Cardiac muscle cell (in vitro differentiated cells and primary cell): ENCODE measurements at places on chromosomes 6 and 20.

DNA sequence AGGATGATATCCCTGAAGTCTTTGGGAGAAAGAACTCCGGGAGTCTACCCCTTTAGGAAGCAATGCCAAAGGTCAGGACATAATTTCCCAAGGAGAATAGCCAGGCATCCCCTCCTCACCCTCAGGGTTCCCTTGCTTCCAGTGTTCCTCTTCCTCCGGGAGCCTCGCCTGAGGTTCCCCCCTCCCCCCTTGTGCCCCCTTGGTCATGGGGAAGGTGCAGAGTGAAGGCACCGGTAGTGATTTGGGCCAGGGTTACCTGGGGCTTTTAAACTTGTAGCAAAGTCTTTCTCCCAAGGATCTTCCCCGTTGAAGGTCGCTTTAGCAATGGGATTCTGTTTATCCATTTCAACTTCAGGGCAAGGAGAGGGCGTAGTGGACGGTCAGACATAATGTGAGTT lies 1.2 kb downstream of the ISM1 start:
- no peaks in the 10 kb centered on the region for H3K4me1 ChIP-seq
- peaks cover 61% of the 10 kb centered on the region for H3K27me3 ChIP-seq
- H3K4me3 ChIP-seq: no peak overlapping the region
- no peak for DNase-seq
- H3K27ac ChIP-seq: no peak overlapping the region
- no peaks in the 10 kb centered on the region for H3K36me3 ChIP-seq

- H3K27ac ChIP-seq: peak overlapping the region; percentile 46
- no peak overlapping the region for H3K4me3 ChIP-seq
- no peaks in the 10 kb centered on the region for H3K36me3 ChIP-seq
- DNase-seq: no peak
- peaks cover 22% of the 10 kb centered on the region for H3K4me1 ChIP-seq
Measured at GRCh38 chr20:40807821-40808170, 118.8 kb upstream of the MAFB start.

- H3K4me3 ChIP-seq: no peak overlapping the region
- no peak overlapping the region for H3K27ac ChIP-seq
- no peaks in the 10 kb centered on the region for H3K27me3 ChIP-seq
Measured at GRCh38 chr6:13604546-13605416, 10.4 kb upstream of the NOL7 start.

DNA sequence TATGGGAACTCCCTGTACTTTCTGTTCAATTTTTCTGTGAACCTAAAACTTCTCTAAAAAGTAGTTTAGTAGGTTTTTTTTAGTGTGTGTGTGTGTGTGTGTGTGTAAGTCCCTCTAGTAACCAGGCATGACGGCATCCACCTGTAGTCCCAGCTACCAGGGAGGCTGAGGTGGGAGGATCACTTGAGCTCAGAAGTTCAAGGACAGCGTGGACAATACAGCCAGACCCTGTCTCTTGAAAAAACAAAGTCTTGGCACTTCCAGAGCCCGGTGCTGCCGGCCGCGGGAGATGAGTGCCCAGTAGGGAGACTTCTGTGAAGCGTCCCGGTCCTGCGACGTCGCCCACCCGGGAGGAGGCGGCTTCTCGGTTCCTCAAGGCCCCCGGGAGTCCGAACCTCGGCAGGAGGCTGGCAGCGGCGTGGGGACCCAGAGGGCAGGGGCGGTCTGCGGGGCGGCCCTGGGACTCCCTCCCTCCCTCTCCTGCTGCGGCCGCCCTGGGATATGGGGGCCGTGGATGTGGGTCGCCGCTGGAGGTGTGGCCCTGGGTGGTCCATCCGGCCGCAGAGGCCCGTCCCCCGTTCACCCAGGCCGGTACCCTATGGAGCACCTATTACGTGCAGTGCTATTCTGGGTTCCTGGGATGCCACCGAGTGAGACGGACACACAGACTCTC lies 78.0 kb upstream of the SIRPG start:
- no peak overlapping the region for H3K27ac ChIP-seq
- no peaks in the 10 kb centered on the region for H3K36me3 ChIP-seq
- H3K27me3 ChIP-seq: no peaks in the 10 kb centered on the region
- no peak overlapping the region for H3K4me3 ChIP-seq
- H3K4me1 ChIP-seq: no peaks in the 10 kb centered on the region

DNA sequence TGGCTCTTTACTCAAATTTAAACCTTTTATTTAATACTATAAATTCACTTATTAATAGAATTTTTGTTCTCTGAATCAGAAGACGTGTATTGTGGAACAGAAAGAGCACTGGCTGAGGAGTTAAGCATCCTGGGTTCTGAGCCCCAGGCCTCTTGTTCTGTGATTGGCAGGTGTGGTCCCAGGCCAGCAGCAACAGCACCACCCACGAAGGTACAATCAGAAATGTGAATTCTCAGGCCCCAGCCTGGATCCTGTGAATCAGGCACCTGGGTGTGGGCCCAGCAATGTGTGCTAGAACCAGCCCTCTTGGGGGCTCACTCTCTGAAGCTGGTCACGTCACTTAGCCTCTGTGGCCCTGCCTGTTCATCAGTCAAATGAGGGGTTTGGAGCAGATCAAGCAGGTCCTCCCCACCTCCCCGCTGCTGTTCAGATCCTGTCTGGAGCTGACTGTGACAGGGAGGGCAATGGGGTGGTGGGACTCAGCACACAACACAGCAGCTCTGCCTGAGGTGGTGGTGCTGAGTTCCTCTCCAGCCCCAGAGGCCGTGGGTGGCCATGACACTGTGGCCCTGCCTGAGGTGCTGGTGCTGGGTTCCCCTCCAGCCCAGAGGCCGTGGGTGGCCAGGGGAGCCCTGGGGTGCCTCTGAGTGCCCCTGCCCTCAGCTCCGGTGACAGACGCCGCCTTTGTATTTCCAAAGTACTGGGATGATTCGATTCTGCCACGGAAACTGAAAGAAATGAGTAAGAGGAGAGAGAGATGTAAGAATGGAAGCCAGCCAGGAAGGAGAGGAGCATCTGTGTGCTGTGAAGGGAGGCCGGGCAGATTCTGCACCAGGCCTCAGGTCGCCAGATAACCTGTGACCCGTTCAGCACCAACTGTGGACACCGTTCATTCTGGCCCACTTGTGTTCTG lies 41.6 kb upstream of the FRMD1 start:
- no peak overlapping the region for H3K4me3 ChIP-seq
- H3K36me3 ChIP-seq: no peaks in the 10 kb centered on the region
- H3K27me3 ChIP-seq: no peaks in the 10 kb centered on the region
- no peak overlapping the region for H3K27ac ChIP-seq
- no peak for DNase-seq

GRCh38 chr6:134605034-134605433 lies 287.1 kb upstream of the SGK1 start:
- no peaks in the 10 kb centered on the region for H3K27me3 ChIP-seq
- H3K4me3 ChIP-seq: no peak overlapping the region
- no peak for DNase-seq
- H3K4me1 ChIP-seq: no peaks in the 10 kb centered on the region

GRCh38 chr20:41900201-41900691 lies 282.1 kb upstream of the CHD6 start:
- no peaks in the 10 kb centered on the region for H3K36me3 ChIP-seq
- no peak overlapping the region for H3K27ac ChIP-seq
- H3K4me1 ChIP-seq: no peaks in the 10 kb centered on the region
- no peak for DNase-seq
- no peak overlapping the region for H3K4me3 ChIP-seq
